ENCODE measurements at places on chromosomes 4 and X.
A peak's percentile ranks its signal among the peaks of the same experiment; 100 is the strongest.

- no peak for DNase-seq
Observed at GRCh38 chr4:114334884-114335330, 263.7 kb upstream of the UGT8 start.

DNA sequence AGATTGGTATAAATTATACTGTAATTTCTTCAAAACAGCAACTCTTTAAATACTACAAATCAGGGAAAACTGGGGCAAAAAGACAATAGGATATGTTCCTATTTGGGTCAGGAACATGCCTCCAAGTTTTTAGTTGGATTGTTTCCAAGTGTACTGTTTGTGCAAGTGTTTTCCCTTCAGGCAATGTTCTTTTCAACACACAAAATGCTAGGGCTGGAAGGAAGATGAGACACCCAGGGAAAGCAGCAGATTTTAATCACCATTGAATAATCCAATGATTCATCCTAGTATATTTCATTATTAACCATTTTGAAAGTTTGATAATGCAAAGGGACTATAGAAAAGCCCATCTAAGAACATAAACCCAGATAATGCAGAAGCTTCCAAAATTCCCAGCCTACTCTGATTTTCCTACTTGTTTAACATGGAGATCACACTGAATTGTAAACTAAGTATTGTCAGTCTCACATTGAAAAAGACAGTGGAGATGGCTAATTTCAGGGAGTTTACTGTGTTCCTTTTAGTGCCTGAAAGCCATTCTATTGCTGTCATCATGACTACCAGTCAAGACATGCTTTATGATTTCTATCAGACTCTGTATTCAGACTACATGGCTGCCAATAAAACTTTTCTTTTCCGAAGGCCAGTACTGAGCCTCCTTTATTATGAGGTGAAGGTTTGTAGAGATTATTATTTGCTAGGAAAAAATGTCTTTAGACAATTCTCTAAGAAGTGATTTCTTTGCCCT, 38.6 kb downstream of the COL4A6 start:
- DNase-seq: no peak

- DNase-seq: no peak
Observed at GRCh38 chr4:17958181-17958580, 63.4 kb downstream of the LCORL start.

DNA sequence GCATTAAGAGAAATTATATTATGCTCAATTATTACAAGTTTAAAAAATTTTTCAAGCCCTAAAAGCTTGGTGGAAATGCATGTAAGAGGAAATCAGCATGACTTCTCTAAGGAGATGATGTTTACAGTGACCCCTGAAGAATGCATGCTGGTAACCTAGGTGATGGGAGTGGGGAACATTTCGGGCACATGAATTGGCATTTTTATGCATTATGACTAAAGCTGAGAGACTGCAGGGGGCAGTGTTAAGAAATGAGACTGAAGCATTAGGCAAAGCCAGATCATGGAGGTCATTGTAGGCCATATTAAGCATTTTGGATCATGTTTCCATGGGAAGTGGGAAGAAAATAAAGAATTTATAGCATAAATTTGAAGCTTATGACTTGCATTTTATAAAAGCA, 421.3 kb downstream of the FAT4 start:
- DNase-seq: no peak

DNA sequence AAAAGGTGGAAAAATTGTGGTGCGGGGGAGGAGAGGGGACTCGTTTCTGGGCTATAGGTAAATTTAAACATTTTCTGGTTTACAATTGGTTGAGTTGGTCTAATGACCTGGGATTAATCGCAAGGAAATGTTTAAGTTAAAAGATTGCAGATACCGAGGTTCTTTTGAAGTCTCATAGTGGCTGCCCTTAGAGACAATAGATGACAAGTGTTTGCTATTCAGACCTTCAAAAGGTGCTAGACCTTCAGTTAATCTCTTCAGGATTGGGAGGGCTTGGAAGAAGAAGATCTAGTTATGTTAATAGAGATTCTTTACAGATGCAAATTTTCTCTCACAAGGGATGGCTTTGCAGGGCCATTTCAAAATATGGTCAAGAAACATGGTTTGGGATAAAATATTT, 2286.1 kb upstream of the AGA start:
- no peak for DNase-seq

DNA sequence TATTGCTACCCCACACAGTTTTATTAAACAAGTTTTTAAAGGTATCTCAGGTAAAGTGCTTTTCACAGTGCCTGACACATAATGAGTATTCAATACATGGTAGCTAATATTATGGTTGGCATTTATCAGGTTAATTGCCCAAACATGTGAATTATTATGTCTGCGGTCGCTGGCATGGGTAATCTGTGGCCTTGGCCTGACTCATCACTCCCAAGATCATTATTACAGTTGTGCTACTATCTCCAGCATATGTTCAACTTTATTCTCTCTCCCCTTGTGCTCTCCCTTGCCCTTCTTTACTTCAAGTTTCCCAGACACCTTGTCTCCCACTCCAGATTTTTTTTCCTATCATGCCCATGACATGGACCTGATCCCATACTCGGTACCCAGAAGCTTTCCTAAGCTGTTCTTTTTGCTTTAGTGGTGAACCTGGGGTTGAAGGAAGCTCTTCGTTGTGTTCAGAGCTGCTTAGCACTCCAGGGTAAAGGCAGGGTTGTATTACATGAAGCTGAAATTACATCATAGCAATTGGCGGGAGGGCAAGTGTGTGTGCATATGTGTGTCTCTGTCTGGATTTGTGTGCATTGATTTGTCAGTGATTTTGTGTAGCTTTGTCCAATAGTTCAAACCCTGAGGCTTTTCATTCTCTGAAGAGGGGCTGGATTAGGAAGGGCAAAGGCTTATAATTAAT, 176.5 kb upstream of the NRK start:
- DNase-seq: no peak

DNA sequence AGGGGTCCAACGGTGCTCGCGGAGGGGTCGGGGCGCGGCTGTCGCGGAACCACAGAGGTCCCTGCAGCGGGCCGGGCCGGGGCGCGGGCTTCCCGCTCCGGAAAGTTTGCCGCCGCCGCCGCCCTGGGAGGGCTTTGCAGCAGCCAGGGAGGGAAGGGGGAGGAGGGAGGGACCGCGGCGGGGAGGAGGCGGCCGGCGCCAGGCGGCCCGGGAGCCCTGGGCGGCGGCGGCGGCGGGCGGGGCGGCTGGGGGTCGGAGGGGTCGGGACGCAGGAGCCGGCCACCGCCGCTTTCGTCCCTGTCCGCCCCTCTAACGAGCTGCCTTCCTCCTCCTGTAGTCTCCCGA, 375 bp downstream of the FGFR3 start:
- no peak for DNase-seq

GRCh38 chr4:78622253-78622979, 70.8 kb downstream of the ANXA3 start:
- DNase-seq: no peak

- no peak for DNase-seq
Observed at GRCh38 chr4:29405116-29405515, 1315.1 kb upstream of the PCDH7 start.

DNA sequence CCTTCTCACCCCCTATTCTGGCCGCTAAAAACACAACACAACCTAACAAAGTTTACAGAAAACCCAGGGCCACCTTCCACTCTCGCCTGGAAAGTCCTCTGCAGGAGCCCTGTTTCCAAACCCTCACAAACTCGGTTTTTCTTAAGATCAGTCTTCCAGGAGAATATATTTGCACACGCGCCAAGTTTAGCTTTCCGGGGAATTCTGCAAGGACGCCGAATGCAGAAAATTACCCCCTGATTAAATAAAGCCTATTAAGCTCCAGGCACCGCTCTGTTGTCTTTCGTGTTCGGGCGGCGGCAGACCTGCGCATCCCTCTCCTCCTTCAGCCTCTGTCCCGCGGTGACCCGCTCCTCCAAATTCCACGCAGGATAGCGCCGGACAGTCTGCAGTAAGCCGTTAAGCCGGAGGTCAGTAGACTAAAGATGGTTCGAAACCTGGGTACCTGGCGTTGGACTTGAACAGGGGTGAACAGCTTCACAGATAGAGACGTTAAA, 5.0 kb downstream of the MSX1 start:
- no peak for DNase-seq

DNA sequence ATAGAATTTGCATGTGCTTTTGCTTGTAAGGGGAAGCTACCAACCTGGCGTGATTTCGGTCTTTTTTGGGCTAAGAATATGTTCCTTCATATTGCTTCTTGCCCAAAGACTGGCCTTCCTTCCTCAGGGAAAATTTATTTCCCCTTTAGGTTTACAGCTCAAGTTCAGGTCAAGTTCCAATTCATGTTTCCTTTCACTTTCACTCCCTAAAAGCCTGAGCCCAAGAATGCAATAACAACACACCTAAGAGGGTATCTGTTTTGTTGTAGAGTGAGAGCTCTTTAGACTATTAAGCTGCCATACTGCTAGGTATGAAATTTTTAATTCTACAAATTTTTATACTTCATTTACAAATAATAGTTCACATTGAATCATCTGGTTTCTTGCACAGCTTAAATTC, 299.6 kb downstream of the TLL1 start:
- no peak for DNase-seq

- DNase-seq: no peak
Observed at GRCh38 chrX:154458954-154459778, 1.1 kb downstream of the PLXNA3 start.

- DNase-seq: no peak
Observed at GRCh38 chr4:58766763-58767162, 1656.6 kb upstream of the IGFBP7 start.

DNA sequence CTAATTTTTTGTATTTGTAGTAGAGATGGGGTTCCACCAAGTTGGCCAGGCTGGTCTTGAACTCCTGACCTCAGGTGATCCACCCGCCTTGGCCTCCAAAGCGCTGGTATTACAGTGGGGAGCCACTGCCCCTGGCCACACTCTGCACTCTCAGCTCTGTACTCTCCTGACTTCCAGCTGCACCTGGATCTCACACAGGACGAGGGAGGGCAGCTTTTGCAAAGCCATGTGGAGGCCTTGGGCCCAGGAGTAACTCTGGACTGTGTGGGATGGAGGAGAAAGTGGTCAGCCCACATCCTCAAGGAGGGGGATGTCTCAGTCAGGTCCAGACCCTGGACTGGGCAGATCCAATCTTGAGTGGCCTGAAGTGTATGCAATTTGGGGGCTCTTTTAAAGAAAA, 23.0 kb downstream of the NAT8L start:
- DNase-seq: no peak

DNA sequence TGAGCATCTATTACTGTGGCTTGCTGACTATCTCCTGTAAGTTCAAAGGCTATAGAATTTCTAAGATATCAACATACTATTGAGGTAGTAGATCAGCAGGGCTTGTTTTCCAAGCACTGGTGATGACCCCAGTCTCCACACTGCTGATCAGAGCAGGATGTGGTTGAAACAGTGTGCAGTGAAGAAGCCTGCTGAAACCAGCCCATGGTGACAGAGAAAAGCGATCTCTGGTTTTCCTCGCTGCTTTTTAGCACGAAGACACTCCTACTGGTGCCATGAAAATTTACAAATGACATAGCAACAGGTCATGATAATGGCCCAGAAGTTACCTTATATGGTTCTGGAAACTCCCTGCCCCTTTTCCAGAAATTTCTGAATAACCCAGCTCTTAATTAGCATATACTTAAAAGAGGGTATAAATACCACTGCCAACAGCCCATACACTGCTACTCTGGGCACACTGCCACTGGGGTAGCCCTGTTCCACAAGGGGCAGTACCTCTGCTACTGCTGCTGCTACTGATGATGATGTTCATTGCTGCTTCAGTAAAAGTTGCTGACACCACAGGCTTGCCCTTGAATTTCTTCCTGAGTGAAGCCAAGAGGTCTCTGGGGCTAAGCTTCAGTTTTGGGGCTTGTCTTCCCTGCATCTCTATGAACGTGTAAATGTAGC, 1689.5 kb upstream of the PCDH10 start:
- no peak for DNase-seq

- DNase-seq: no peak
Observed at GRCh38 chr4:119010909-119011606, 122.4 kb downstream of the SYNPO2 start.

DNA sequence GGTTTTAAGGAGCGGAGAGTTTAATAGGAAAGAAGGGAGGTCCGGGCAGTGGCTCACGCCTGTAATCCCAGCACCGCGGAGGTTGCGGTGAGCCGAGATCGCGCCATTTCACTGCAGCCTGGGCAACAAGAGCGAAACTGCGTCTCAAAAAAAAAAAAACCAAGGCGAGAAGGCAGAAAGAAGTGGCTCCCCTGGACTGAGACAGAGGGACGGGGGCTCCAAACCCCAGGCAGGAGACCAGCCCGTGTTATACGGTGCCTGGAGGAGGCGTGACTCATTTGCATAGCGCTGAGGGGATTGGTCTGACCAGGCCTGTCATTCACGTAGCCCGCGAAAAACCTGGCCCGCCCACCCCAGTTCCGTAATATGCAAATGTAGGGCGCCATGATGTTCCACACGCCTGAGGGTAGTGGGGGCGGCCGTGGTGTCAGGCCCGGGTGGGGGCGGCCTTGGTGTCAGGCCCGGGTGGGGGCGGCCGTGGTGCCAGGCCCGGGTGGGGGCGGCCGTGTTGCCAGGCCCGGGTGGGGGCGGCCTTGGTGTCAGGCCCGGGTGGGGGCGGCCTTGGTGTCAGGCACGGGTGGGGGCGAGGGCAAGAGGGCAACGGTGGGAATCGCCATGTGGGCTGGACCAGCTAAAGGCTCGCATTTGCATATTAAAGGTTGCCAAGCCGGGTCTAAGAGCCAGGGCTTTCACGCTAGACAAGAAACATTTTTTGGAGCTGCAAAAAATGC, 2.1 kb downstream of the PLCXD1 start:
- peak; percentile 77 for DNase-seq

GRCh38 chr4:93635943-93636342, 192.6 kb upstream of the ATOH1 start:
- no peak for DNase-seq

GRCh38 chr4:28436191-28437080, 1575.8 kb downstream of the STIM2 start:
- DNase-seq: no peak

GRCh38 chr4:73684097-73684496, 56.3 kb upstream of the CXCL8 start:
- no peak for DNase-seq

- DNase-seq: no peak
Observed at GRCh38 chr4:122921971-122922876, at the start of gene NUDT6. TSS of gene NUDT6 (minus strand) at chr4:122922597. CDS start at chr4:122922572, 25 bp downstream.
